ENCODE measurements at places on chromosomes 6 and 20. TPM values are rescaled to one million over a fixed set of nuclear protein-coding genes. Genes with fewer than 3 reads are reported as not detected.

DNA sequence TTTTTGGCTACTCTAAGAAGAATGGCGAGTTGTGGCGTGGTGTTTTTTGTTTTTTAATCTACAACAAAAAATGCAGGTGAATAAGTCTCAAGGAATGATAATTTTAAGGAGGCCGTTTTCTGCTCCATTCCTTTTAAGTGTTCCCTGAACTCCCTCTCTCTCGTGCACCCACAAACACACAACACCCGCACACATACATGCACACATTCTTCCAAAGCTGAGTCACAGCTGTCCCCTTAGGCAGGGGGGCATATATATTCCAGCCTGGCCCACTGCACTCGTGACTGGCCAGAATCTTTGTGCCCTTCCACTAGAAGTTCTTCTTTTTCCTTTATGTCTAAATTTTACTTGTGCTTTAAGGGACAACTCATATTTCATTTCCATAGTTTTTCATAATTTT is 405.7 kb downstream of the LMBRD1 start:
- no peak overlapping the region for H3K27ac ChIP-seq
- no peaks in the 10 kb centered on the region for H3K27me3 ChIP-seq
- H3K4me3 ChIP-seq: no peak overlapping the region
- no peak for DNase-seq
- no peaks in the 10 kb centered on the region for H3K36me3 ChIP-seq

GRCh38 chr6:127952831-127953230 is 52.0 kb upstream of the THEMIS start:
- no peak for DNase-seq
- H3K4me3 ChIP-seq: no peak overlapping the region
- H3K36me3 ChIP-seq: no peaks in the 10 kb centered on the region
- H3K27me3 ChIP-seq: no peaks in the 10 kb centered on the region

GRCh38 chr20:43528258-43528875 is 20.9 kb downstream of the L3MBTL1 start:
- H3K36me3 ChIP-seq: no peaks in the 10 kb centered on the region
- H3K27me3 ChIP-seq: no peaks in the 10 kb centered on the region
- no peak overlapping the region for H3K4me3 ChIP-seq
- no peak overlapping the region for H3K27ac ChIP-seq

DNA sequence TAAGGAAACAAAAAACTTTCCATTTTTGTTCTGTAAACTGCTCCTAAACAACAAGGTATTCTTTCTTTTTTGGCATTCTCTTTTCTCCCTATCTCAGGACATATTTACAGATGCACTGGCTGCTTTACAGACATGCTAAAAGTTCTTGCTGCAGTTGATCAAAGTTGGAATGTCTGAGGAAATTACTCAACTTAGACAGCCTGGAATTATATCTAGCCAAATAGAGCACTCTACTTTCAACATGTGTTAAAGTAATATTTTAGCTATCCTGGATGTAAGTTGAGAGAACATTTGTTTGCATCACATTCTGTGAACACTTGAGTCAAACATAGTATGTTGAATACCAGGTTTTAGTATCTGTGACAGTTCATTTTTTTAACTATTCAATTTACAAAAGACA is 24.8 kb downstream of the TASP1 start:
- no peaks in the 10 kb centered on the region for H3K27me3 ChIP-seq
- H3K36me3 ChIP-seq: no peaks in the 10 kb centered on the region
- DNase-seq: no peak
- no peak overlapping the region for H3K4me3 ChIP-seq
- no peak overlapping the region for H3K27ac ChIP-seq

GRCh38 chr6:36536873-36537547 is 10.3 kb downstream of the STK38 start:
- H3K4me1 ChIP-seq: no peaks in the 10 kb centered on the region
- H3K36me3 ChIP-seq: no peaks in the 10 kb centered on the region
- H3K27ac ChIP-seq: no peak overlapping the region
- no peaks in the 10 kb centered on the region for H3K27me3 ChIP-seq

- DNase-seq: no peak
- no peaks in the 10 kb centered on the region for H3K4me1 ChIP-seq
- no peak overlapping the region for H3K4me3 ChIP-seq
- H3K27me3 ChIP-seq: peaks cover 16% of the 10 kb centered on the region
Measured at GRCh38 chr6:84280030-84280429, 52.6 kb upstream of the CEP162 start.

GRCh38 chr6:21500314-21501020 is 93.1 kb upstream of the SOX4 start:
- DNase-seq: no peak
- H3K4me3 ChIP-seq: no peak overlapping the region
- no peaks in the 10 kb centered on the region for H3K4me1 ChIP-seq
- no peaks in the 10 kb centered on the region for H3K27me3 ChIP-seq

GRCh38 chr20:61933951-61934715 is 131.5 kb downstream of the TAF4 start:
- H3K4me3 ChIP-seq: no peak overlapping the region
- H3K27ac ChIP-seq: no peak overlapping the region
- no peak for DNase-seq

- H3K27me3 ChIP-seq: no peaks in the 10 kb centered on the region
- no peak overlapping the region for H3K4me3 ChIP-seq
- no peak overlapping the region for H3K27ac ChIP-seq
- no peak for DNase-seq
- no peaks in the 10 kb centered on the region for H3K36me3 ChIP-seq
- no peaks in the 10 kb centered on the region for H3K4me1 ChIP-seq
Measured at GRCh38 chr20:2729791-2730190, 37.2 kb downstream of the EBF4 start.

- H3K4me1 ChIP-seq: no peaks in the 10 kb centered on the region
- H3K4me3 ChIP-seq: no peak overlapping the region
- DNase-seq: no peak
- no peaks in the 10 kb centered on the region for H3K36me3 ChIP-seq
Measured at GRCh38 chr20:53176134-53176533, 204.0 kb downstream of the TSHZ2 start.

GRCh38 chr6:111581957-111582356 is 23.7 kb downstream of the TRAF3IP2 start:
- no peaks in the 10 kb centered on the region for H3K27me3 ChIP-seq
- H3K27ac ChIP-seq: no peak overlapping the region
- no peak for DNase-seq
- no peaks in the 10 kb centered on the region for H3K36me3 ChIP-seq
- peaks cover 4% of the 10 kb centered on the region for H3K4me1 ChIP-seq
- no peak overlapping the region for H3K4me3 ChIP-seq

- H3K27ac ChIP-seq: no peak overlapping the region
- DNase-seq: no peak
- H3K36me3 ChIP-seq: no peaks in the 10 kb centered on the region
- H3K4me3 ChIP-seq: no peak overlapping the region
- peaks cover 32% of the 10 kb centered on the region for H3K27me3 ChIP-seq
- H3K4me1 ChIP-seq: no peaks in the 10 kb centered on the region
Measured at GRCh38 chr20:1663917-1664316, 6.3 kb upstream of the SIRPG start.

GRCh38 chr6:20605581-20605980 is 71.3 kb downstream of the CDKAL1 start:
- peaks cover 19% of the 10 kb centered on the region for H3K4me1 ChIP-seq
- H3K36me3 ChIP-seq: no peaks in the 10 kb centered on the region
- no peak for DNase-seq
- no peak overlapping the region for H3K27ac ChIP-seq
- no peaks in the 10 kb centered on the region for H3K27me3 ChIP-seq

DNA sequence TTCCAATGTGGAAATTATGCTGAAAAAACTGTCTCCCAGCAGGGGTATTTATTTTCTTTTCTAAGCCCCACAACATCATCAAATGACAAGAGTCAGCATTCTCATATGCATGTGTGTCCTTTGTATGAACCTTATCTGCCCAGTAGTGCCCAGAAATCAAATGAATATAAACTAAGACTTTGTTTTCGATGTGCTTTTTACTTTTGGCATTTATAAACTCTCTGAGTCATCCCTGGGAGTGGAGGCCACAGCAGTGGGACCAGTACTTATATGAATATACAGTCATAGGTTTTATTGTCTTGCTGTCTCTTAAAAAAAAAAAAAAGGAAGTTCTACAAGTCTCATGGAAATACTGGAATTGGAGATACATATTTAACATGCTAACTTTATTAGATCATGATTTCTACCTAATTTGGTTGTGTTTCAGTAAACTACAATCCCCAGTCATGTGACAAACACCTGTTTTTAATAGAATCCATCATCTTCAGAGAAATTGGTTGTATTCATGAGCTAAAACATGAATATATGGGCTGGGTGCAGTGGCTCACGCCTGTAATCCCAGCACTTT is 99.2 kb upstream of the TMEM181 start:
- no peak for DNase-seq
- H3K4me3 ChIP-seq: no peak overlapping the region
- no peak overlapping the region for H3K27ac ChIP-seq
- no peaks in the 10 kb centered on the region for H3K27me3 ChIP-seq

DNA sequence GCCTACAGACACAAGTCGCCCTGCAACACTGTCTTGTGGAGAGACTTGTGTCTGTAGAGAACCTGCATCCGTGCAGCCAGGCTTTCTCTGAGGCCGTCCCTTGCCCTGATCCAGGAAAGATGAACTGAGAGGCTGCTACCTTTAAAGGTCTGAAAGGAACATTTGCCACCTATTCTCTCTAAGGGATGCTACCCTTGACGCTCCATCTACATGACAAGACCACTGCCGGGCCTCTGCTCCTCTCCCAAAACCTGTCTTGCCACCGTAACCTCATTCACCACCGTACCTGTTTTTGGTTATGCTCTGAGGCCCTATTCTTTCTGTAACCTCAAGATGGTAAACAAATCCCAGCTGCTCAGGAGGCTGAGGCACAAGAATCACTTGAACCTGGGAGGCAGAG is 73.9 kb downstream of the FOXF2 start:
- H3K4me1 ChIP-seq: peaks cover 4% of the 10 kb centered on the region
- no peak for DNase-seq
- H3K27ac ChIP-seq: no peak overlapping the region
- no peak overlapping the region for H3K4me3 ChIP-seq

GRCh38 chr6:79040083-79040482 is 38.0 kb downstream of the PHIP start:
- no peak for DNase-seq
- no peaks in the 10 kb centered on the region for H3K36me3 ChIP-seq
- H3K4me3 ChIP-seq: no peak overlapping the region
- H3K27ac ChIP-seq: no peak overlapping the region

DNA sequence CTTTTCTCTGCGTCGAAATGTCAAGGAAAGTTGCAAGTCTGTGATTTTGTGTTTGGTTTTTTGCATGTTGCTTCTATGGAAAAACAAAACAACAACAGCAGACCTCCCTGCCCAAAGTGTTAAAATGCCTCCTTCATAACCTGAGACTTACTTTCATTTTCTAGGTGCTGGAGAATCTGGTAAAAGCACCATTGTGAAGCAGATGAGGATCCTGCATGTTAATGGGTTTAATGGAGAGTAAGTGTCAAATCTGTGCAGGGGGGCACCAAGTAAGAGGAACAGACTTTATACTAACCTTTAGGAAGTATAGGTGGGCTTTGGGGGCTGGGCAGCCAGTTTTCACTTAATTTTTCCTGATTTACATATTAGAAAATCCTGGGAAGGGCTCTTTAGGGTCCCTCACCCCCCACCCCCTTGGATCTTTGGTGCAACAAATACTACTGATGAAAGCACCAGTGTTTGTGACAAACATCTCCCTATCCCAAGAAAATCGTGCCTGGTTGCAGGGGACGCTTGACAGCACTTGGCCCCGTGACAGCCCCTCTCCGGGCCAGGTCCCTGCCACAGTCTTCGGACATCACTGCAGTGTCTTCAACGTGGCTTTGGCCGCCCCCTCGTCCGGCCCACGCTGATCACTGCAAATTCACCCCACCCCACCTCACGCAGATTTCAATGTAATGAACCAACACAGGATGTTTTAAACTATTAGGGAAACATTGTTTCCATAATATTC is 43.1 kb downstream of the GNAS start:
- H3K27me3 ChIP-seq: no peaks in the 10 kb centered on the region
- H3K27ac ChIP-seq: no peak overlapping the region
- no peak overlapping the region for H3K4me3 ChIP-seq
- peaks cover 18% of the 10 kb centered on the region for H3K4me1 ChIP-seq
- no peak for DNase-seq

DNA sequence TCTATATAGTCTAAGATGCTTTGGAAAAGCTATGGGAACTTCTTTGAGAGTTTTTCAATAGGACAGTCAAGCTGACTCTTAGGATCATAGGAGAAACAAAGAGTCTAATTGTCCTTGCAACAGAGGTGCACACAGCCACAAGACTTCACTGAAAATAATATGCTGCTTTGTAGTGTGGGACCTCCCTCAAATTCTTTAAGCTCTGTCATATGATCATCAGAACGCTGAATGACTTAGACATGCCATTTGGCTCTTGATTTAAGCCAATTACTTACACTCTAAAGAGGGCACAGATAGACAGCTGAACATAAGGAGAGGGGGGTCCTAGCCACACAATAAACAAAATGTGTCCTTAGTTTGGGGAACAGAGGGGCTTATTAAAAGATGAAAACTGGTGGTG is 818.7 kb upstream of the GJE1 start:
- H3K36me3 ChIP-seq: no peaks in the 10 kb centered on the region
- no peaks in the 10 kb centered on the region for H3K27me3 ChIP-seq
- no peaks in the 10 kb centered on the region for H3K4me1 ChIP-seq
- DNase-seq: no peak
- H3K27ac ChIP-seq: no peak overlapping the region
- no peak overlapping the region for H3K4me3 ChIP-seq

DNA sequence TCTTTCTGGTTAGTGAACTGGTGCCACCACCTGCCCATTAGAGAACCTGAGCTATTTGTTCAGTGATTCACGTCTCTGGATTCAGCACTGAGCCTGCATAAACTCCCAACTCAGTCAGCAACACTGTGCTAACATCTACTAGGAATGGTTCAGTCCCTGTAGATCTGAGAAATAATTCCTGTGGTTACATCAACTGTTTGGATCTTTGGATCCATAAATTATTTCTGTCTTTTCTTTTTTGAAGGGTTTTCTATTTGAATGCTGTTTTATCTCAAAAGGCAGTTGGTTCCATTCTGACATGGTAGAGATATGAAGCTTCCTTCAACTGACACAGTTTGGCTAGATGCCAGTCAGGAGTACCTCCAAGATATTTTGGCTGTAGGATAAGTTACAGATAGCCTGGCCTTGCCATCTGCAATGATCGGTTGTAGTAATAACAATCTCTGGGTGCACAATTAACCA is 125.9 kb downstream of the TRMT11 start:
- H3K27ac ChIP-seq: no peak overlapping the region
- no peaks in the 10 kb centered on the region for H3K4me1 ChIP-seq
- H3K36me3 ChIP-seq: no peaks in the 10 kb centered on the region
- no peak for DNase-seq

GRCh38 chr20:38278131-38278530 is 17.6 kb upstream of the KIAA1755 start:
- DNase-seq: no peak
- H3K27me3 ChIP-seq: no peaks in the 10 kb centered on the region
- no peak overlapping the region for H3K4me3 ChIP-seq
- H3K36me3 ChIP-seq: no peaks in the 10 kb centered on the region
- H3K4me1 ChIP-seq: peaks cover 7% of the 10 kb centered on the region

The ABHD16B gene
- total RNA-seq: not detected

The GSTA5 gene
- not detected for total RNA-seq

The DNMT3B gene
- total RNA-seq: 22.2 TPM

The PM20D2 gene
- total RNA-seq: 29.2 TPM

The FAM83C gene
- not detected for total RNA-seq

The GHRH gene
- total RNA-seq: not detected

The MEI4 gene
- total RNA-seq: not detected

The SLC52A3 gene
- total RNA-seq: 10.2 TPM

The NECAB3 gene
- 48.1 TPM for total RNA-seq

The C6orf58 gene
- 0.20 TPM for total RNA-seq

The KCNQ5 gene
- not detected for total RNA-seq
